ENCODE measurements at places on chromosomes 3 and 15. TPM values are rescaled to one million over a fixed set of nuclear protein-coding genes. Genes with fewer than 3 reads are reported as not detected.

Gene EPHA3
- 4.8 TPM for polyA plus RNA-seq

DNA sequence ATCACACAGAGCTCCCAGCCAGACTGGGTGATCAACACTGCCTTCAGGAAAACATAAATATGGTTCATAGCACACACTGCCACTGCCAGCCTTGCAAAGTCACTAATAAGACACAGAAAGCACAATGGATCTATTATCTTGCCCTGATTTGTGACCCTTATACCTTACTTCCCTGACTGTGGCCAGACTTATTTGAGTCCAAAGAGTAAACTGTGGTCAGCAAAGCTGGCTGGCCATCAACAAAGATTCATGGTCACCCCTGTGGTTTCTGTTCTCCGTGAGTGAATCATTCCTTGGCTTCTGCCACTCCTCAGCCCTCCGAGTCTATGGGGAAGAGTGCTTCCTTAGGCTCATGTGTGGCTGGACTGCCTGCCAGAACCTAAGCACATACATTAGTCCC lies 437.7 kb downstream of the RAP2B start:
- DNase-seq, result no peak

- DNase-seq, result no peak
Measured at GRCh38 chr3:134459562-134459961, 26.2 kb downstream of the ANAPC13 start.

Gene HEG1
- 32.1 TPM for polyA plus RNA-seq

Gene MCTP2
- 22.0 TPM for polyA plus RNA-seq

DNA sequence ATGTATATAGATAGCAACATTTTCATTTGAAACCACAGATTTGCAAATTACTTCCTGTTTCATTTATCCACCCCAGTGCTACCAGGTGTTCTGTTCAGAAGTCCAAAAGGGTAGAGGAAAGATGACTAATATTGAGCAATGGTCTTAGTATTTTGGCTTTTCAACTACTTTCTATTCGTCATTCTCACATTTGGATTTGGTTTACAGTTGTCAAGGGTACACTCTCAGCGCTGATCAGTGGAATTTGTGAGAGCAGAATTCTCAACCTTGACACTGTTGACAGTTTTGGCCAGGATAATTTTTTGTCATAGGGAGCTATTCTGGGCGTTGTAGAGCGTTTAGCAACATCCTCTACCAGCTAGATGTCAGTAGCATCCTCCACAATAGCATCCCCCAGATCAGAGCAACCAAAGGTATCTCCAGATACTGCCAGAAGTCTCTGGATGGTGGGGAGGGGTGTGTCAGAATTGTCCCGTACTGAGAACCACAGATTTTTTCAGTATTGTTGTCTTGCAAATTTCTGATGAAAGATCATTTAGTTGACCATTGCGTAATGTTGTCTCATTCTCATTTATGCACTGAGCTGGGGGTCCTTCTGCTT lies 4.2 kb downstream of the HMCES start:
- DNase-seq, result no peak

Gene ISLR2
- polyA plus RNA-seq, result 0.68 TPM

DNA sequence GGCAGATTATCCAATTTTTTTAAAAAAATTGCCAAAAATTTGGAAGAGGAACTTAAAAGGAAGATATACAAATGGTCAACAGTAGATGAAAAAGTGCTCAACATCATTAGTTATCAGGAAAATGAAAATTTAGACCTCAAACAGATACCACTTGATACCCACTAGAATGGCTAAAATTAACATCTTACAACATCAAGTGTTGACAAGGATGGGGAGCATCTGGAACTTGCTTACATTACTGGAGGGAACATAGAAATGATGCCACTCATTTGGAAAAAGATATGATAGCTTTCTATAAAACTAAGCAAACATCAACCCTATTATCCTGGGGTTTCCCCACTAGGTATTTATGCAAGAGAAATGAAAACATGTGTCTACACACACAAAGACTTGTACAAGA lies 284.5 kb upstream of the CHRNA7 start:
- no peak for DNase-seq
